ENCODE measurements at places on chromosomes 1 and 21.

DNA sequence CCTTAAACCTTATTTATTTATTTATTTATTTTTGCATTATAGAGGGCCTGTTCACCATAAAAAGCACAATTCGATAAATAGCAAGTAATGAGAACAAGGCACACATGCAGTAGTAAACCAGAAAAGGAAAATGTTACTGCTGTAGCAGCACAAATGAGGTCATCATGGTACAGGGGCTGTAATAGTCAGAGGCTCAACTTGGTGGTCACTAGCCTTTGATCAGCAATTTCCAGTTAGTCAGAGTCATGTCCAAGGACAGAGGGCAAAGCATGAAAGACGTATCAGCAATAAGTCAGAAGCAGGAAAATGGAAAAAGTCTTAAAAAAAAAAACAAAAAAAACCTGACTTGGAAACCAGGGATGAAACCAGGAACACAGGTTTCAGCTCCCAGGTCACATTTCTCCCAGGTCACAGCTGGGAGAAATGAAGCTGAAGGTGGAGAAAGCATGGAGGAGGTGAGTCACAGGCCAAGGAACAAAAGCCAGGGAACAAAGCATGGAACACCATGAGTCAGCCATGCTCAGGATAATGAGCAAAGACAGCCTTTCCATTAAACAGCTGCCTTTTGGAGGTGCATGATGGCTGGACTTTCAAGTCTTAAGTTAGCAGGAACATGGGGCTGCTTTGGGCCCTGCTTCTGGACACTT, 556.3 kb downstream of the LTN1 start:
- DNase-seq, result no peak

DNA sequence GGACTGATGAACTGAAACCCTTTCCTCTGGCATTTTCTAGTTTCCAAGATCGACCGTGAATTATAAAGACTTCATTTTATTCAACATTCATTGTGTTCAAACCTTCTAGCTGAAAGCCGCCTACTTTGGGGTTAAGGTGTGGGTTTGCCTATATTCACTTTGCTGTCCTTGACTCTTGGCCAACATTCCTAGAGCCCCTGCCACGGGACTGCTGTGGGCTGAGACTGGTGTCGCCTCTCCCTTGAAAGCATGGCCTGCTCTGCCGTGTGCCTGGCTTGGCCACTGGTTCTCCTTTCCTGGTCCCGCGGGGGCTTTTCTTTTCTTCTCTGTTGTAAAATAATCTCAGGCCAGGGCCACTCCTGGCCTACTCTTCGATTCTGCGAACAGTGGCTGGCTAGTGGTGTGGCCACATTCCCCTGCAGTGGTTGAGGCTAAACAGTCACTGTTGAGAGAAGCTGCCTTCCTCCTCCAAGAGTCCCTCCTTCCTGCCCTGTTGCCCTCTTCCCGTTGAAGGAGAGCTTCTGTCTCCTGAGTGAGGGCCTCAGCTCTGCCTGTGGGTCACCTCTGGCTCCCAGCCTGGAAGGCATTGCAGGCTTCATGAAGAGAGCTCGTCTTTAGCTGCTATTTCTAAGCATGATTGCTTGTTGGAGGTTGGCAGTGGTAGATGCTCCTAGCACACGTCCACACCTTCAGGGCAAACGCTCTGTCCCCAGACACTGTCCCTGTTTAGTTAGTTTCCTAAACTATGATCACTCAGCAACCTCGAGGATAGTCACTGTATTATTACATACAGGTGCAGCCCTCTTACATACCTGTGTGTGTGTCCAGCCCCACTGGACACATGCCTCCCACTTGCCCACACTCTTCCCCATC, 80.5 kb downstream of the GALNT2 start:
- DNase-seq, result no peak

- DNase-seq, result no peak
Observed at GRCh38 chr1:198606020-198606438, 32.8 kb upstream of the PTPRC start.

- no peak for DNase-seq
Observed at GRCh38 chr1:56297904-56298303, 281.5 kb downstream of the PLPP3 start.

DNA sequence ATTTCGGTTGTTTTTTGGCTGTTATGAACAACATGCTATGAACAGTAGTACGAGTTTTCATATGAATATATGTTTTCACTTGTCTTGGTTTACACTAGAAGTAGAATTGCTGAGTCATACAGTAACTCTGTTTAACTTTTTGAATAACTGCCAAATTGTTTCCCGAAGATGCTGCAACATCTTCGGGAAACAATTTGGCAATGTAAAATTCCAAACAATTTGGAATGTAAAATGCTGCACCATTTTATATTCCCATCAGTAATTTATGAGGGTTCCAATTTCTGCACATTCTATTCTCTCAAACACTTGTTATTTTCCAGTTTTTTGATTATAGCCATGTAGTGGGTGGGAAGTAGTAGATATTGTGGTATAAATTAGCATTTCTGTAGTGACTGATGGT, 11.6 kb downstream of the PCBP3 start:
- DNase-seq, result no peak

- no peak for DNase-seq
Observed at GRCh38 chr1:87436534-87436933, 107.9 kb downstream of the LMO4 start.

DNA sequence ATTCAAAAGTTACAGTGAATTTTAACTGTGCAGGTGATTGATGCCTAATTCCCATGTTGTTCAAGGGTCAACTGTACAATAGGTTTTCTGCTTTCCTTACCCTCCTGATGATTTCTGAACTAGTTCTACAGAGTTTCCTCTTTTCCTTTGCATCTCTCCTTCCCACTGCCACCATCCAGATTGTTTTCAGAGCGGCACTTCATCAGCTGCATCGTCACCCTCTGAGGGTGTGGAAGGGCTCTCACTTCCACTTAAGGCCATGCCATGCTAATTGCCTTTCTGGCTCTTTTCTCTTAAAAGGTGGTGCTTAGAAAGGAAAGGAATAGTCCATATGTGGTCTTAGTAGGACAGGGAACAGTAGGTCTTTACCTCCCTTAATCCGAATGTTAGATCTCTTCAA, 39.1 kb downstream of the DISC1 start:
- DNase-seq, result no peak

- DNase-seq, result no peak
Observed at GRCh38 chr1:169027607-169028320, 78.7 kb upstream of the ATP1B1 start.

GRCh38 chr21:44881198-44881872, 7.8 kb upstream of the PTTG1IP start:
- DNase-seq, result no peak

- DNase-seq, result no peak
Observed at GRCh38 chr1:217867446-217867995, 236.4 kb downstream of the SPATA17 start.

Data from right forelimb (tissue), 1 donor.